ENCODE measurements at places on chromosomes 6 and 20.

DNA sequence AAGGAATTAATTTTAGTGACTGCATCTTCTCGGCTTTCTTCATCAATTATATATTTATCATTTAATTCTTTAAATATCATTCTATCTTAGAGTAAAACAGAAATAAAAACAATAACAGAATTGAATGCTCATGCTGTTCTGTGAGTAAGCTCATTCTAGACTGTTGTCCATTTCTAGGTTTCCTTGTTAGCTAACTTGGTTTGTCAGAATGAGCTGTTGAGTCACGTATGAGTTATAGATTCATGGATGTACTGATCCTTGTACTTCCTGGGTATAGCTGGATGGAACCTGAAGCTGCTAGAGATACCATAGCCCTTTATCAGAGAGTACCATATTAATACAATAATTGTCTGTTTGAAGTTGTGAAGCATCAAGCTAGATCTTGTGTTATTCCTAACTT, 515.3 kb downstream of the TENT5A start:
- no peak for DNase-seq

GRCh38 chr6:106247293-106247692, 78.3 kb downstream of the ATG5 start:
- DNase-seq, result no peak

- DNase-seq, result no peak
Observed at GRCh38 chr6:33128318-33128717, 52.5 kb downstream of the HLA-DPB1 start.

DNA sequence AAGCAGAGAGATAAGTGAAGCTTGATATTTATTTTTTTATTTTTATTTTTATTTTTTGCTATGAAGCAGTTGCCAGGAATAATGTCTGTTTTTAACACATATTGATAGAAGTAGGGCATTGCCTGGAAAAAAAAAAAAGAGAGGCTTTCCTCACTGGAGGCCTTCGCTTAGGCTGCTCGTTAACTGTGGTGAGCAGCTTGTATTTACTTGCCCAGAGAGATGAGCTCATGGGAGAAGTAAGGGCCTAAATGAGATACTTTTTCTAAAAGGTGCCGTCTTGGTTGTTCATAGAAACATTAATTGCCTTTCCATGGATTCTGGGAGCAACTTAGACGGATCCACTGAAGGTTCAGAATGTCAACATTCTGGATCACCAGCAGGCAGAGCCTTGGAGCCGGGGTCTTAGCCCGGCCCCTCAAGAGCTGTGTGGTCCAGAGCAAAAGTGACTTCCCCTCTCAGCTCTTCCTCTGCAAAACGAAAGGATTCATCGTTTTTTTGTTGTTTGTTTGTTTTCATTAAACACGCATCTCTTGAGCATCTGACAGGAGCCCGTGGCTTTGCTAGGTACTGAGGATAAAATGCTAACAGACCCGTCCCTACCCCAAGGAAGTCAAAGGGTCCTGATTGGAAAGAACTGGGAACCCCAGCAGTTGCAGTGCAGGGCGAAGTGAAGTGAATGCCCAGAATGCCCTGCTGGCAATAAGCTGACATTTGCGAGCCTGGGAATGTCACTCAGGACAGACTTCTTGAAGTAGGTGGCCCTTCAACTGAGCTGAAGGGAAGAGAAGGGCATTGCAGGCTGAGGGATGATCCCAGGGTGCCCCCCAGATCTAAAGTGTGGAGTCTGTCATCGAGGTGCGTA, 138.5 kb downstream of the ZDHHC14 start:
- no peak for DNase-seq

DNA sequence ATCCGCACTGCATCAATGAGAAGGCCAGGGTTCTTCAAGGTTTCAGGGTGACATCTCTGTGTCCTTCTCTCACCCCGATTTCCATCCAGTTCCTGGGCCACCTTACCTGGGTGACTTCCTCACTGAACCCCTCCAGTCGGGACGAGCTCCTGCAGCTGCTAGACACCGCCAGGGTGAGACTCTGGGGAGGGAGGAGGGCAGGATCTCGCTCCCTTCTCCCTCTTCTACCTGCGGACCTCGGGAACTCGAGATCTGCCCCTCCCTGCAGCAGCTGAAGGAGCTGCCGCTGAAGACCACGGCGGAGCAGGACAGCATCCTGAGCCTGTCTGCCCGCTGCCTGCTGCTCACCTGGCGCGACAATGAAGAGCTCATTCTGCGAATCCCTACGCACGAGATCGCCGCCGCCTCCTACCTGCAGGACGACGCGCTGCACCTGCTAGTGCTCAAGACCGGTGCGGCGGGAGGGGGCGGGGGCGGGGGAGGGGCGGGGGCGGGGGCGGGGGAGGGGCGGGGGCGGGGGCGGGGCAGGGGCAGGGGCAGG, 7.5 kb downstream of the CCM2L start:
- peak; percentile 57 for DNase-seq

- peak; percentile 34 for DNase-seq
Observed at GRCh38 chr20:51574248-51575033, 31.9 kb upstream of the NFATC2 start.

GRCh38 chr6:156886409-156886808, 109.2 kb downstream of the ARID1B start:
- peak; percentile 27 for DNase-seq

DNA sequence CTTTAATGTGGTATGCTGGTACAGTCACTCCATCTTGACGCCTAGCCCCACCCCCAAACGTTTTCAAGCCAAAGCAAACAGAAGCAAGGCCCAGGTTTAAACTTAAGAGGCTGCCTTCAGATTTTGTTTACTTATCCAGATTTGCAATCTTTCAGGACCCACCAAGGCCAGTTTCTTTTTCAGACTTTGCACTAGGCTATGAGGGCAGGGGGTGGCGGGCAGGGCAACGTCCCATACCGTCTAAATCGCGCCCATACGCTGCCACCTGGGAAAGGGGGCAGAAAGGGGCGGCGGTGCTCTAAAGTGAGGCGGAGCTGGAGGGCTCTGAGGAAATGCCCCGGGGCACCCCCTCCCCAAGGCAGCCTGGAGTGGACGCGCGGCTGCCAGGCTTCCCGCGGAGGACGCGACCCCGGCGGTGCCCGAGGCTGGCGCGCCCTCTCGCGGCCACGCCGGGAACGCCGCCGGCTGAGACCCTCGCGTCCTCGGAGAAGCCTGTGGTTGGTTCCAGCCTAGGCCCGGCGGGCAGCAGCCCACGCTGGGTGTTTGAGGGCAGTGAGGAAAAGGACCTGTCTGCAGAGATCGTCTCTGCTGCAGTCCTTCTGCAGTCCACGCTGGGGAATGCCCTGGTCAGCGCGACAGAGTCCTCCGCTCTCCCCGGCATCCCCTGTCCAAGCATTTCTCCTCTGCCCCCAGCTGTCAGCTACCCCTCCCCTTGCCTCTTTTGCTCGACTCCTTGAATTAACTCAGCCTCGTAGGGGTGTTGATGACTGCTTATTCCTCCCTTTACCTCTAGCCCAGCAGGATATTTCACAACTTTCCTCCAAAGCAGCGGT, 129.2 kb upstream of the PRND start:
- DNase-seq, result peak; percentile 58

Data from activated CD8-positive, alpha-beta T cell treated with anti-CD3 and anti-CD28 coated beads for 36 hours (primary cell).